ENCODE measurements at places on chromosomes 16 and 17. TPM values are rescaled to one million over a fixed set of nuclear protein-coding genes. Genes with fewer than 3 reads are reported as not detected.

The DNAJA2 gene
- 79.4 TPM for total RNA-seq

The PPP1R1B gene
- total RNA-seq, result 0.76 TPM

The MYOCD gene
- 20.0 TPM for total RNA-seq

The FDXR gene
- total RNA-seq, result 5.1 TPM

GRCh38 chr17:80101946-80102663 lies 724 bp downstream of the GAA start:
- peak overlapping the region; percentile 80 for H3K4me3 ChIP-seq
- no peaks in the 10 kb centered on the region for H3K4me1 ChIP-seq
- no peaks in the 10 kb centered on the region for H3K36me3 ChIP-seq
- DNase-seq, result no peak
- H3K27me3 ChIP-seq, result no peaks in the 10 kb centered on the region

DNA sequence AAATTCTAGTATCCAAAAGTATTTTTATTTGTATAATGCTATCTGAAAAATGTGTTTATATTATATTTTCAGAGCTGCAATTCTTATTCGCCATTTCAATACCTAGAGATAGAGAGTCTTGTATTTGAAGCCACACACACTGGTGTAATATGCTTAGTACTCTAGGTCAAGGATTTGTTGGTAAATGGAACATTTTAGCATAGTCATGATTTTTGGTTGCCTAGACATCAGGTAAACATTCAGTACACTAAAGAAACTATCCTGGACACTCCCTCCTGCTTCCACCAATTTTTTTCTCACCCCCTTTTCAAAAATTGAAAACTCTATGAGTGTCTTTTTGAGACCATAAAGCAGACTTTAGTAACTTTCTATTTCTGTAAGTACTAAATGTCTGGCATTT lies 20.8 kb downstream of the ABHD15 start:
- H3K4me3 ChIP-seq, result no peak overlapping the region
- no peaks in the 10 kb centered on the region for H3K36me3 ChIP-seq
- H3K4me1 ChIP-seq, result no peaks in the 10 kb centered on the region

DNA sequence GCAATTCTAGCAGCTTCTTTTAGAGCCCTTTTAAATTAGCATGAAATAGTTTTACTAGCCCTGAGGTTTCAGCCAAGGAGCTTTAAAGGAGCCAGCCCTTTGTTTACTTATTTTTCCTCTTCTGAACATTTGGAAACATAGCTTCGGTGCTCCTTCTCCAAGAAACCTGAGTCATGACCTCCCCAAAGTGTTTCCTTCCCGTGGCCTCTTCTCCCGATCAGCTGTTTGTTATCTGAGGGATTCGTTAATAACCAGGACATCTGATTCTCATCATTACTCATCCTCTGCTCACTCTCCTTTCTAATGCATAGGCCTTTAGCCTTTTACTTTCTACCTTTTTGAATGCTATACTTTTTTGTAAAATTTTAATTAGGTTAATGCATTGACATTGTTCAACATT lies 204.5 kb downstream of the WWOX start:
- no peak overlapping the region for H3K4me3 ChIP-seq

DNA sequence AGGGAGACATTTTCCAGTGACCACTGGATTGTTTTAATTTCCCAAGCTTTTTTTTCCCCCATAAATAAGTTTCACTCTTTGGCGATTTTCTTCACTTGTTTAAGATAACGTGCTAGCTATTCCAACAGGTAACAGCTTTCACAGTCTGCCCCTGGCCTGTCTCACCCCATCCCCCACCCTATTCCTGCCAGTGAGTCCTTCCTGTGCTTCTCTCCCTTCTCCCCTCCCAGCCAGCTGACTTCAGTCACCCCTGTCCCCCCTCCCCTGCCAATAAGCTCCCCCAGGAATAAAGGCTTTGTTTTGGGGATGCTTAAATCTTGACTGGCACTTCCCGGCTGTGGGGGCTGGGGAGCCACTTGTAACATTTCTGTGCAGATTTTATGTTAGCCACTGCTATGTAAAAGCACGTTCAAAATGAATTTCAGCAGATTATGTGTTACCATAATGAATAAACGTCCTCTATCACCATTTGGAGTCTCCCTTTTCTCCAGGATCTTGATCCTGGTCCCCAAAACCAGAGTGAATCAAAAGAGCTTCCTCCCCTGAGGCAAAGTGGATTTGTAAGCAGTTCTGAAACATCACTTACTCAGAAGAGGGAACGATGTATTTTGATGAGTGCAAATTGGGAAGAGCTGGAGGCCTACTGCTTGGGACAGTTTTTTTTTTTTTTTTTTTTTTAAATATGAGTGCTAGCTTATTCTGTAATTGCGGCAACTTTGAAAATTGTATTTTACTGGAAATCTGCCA lies 58.2 kb downstream of the IGF2BP1 start:
- H3K4me1 ChIP-seq, result no peaks in the 10 kb centered on the region
- H3K4me3 ChIP-seq, result no peak overlapping the region
- H3K27me3 ChIP-seq, result no peaks in the 10 kb centered on the region
- H3K36me3 ChIP-seq, result no peaks in the 10 kb centered on the region
- H3K27ac ChIP-seq, result no peak overlapping the region
- no peak for DNase-seq

- no peaks in the 10 kb centered on the region for H3K4me1 ChIP-seq
- no peak for DNase-seq
- no peak overlapping the region for H3K27ac ChIP-seq
- H3K27me3 ChIP-seq, result no peaks in the 10 kb centered on the region
These were observed 1.8 kb downstream of the CLEC3A start for GRCh38 chr16:78024159-78024558.

DNA sequence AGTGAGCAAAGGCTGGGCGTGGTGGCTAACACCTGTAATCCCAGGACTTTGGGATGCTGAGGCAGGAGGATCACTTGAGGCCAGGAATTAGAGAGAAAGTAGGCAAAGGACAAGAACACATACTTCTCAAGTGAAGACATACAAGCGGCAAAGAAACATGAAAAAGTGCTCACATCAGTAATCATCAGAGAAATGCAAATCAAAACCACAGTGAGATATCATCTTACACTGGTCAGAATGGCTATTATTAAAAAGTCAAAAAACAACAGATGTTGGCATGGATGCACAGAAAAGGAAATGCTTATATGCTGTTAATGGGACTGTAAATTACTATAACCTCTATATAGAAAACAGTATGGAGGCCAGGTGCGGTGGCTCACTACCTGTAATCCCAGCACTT lies 12.2 kb upstream of the SLX4 start:
- no peak overlapping the region for H3K27ac ChIP-seq
- no peaks in the 10 kb centered on the region for H3K27me3 ChIP-seq
- DNase-seq, result no peak
- no peaks in the 10 kb centered on the region for H3K4me1 ChIP-seq
- no peak overlapping the region for H3K4me3 ChIP-seq

DNA sequence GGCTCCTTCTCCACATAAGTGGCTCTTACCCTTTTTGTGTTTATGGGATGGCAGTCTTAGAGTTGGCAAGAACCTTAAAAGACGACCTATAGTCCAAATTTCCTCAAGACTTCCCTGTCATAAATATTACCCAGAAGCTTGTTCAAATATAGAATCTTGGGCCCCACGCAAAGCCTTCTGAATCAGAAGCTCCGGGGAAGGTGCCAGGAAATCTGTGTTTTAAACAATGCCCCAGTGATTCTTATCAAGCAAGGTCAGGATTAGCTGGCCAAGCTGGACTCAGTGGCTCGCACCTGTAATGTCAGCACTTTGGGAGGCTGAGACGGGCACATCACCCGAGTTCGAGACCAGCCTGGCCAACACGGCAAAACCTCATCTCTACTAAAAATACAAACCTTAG lies 85.7 kb downstream of the TIMM22 start:
- no peak overlapping the region for H3K4me3 ChIP-seq
- no peaks in the 10 kb centered on the region for H3K36me3 ChIP-seq
- peaks cover 4% of the 10 kb centered on the region for H3K4me1 ChIP-seq

GRCh38 chr16:85750827-85751697 lies at the start of gene C16orf74:
Gene C16orf74 (minus strand): TSS chr16:85751096. CDS start chr16:85735217, 15,879 bp downstream.
- no peaks in the 10 kb centered on the region for H3K36me3 ChIP-seq
- H3K4me3 ChIP-seq, result peak within 1 kb of the TSS; percentile 7
- H3K4me1 ChIP-seq, result no peaks in the 10 kb centered on the region
- H3K27me3 ChIP-seq, result no peaks in the 10 kb centered on the region

DNA sequence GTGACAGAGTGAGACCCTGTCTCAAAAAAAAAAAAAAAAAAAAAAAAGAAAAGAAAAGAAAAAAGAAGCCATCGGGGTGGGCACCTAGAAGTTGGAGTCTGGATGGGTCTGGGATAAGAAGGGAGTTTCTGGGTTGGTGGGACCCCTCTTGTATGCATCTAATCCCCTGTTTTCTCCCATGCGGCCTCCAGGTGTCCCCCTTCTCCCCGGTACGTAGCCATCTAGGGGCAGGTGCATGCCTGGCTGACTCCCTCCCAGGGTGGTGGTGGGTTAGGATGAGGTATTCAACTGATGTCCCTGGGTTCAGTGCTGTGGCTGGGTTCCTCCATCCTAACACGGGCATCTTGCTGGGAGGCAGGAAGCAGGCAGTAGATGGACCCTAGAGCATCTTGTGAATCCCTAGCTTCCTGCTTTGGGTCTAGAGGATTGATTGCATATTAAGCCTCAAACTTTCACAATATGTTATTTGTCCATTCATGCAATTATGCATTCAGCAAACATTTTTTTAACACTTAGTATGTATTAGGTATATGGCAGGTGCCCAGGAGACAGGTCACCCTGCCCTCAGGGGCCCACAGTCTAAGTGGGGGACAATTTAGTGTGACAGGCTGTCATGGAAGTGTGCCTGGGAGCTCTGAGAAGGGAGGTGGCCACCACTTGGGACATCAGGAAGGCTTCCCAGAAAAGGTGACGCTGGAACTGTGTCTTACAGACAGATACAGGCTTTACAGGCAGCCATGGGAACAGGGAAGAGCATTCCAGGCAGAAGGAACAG lies 13.1 kb downstream of the FMNL1 start:
- no peak for DNase-seq
- H3K36me3 ChIP-seq, result no peaks in the 10 kb centered on the region
- H3K27me3 ChIP-seq, result no peaks in the 10 kb centered on the region
- no peaks in the 10 kb centered on the region for H3K4me1 ChIP-seq
- no peak overlapping the region for H3K4me3 ChIP-seq

Data from uterus (tissue), 4 donors.